ENCODE measurements at places on chromosomes 4 and X.

GRCh38 chr4:2742823-2743517 lies 13.2 kb downstream of the TNIP2 start:
- DNase-seq, result no peak

- DNase-seq, result no peak
Measured at GRCh38 chr4:56469489-56470210, 2.2 kb downstream of the SRP72 start.

- DNase-seq, result no peak
Measured at GRCh38 chr4:92646826-92647225, 343.1 kb downstream of the GRID2 start.

- DNase-seq, result no peak
Measured at GRCh38 chr4:186931519-186931918, 207.9 kb upstream of the FAT1 start.

DNA sequence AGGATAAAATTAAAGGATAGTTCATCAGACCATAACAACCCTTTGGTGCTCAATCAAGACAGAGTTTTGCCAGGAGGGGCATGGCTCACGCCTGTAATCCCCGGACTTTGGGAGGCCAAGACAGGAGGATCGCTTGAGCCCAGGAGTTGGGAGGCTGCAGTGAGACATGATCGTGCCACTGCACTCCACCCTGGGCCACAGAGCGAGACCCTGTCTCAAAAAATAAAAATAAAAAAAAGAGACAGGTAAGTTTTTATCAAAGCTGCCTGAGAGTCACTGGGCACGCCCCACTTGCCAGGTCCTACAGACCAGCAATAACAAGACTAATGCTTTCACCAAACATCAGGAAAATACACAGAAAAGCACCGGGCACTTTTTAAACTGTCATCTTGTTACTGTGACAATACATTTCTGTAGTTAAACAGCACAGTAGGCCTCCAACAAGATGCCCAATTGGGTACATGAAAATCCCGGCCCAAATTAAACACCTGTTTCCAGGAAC lies 765 bp downstream of the CFAP97 start:
- no peak for DNase-seq

GRCh38 chrX:1450361-1451161 lies 2.1 kb downstream of the ASMTL start:
- no peak for DNase-seq

GRCh38 chrX:45859407-45859806 lies 658.7 kb upstream of the DIPK2B start:
- no peak for DNase-seq

- DNase-seq, result no peak
Measured at GRCh38 chr4:112189754-112190153, 41.8 kb upstream of the AP1AR start.

- DNase-seq, result no peak
Measured at GRCh38 chrX:69815063-69815462, 199.2 kb downstream of the EDA start.

DNA sequence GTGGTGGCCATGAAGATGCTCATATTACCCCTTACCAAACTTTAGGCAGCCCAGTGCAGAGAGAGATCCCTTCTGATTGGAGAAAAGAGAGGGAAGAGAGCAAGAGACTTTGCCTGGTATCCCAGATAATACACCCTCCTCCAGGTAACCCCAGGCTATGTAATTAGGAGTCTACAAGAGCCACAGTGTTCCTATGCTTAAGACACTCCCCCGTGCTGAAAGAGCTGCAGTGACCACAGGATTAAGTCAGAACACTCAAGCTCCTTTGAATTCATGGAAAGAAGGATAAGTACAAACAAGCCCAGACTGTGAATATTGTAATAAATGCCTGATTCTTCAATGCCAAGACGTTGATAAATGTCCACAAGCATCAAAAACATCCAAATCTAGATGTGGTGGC lies 41.4 kb downstream of the PABPC4L start:
- no peak for DNase-seq

- no peak for DNase-seq
Measured at GRCh38 chr4:144295286-144295995, 154.9 kb upstream of the GYPA start.

GRCh38 chrX:129701624-129702069 lies 37.1 kb upstream of the XPNPEP2 start:
- no peak for DNase-seq

GRCh38 chrX:68714856-68715255 lies 67.4 kb downstream of the STARD8 start:
- no peak for DNase-seq

DNA sequence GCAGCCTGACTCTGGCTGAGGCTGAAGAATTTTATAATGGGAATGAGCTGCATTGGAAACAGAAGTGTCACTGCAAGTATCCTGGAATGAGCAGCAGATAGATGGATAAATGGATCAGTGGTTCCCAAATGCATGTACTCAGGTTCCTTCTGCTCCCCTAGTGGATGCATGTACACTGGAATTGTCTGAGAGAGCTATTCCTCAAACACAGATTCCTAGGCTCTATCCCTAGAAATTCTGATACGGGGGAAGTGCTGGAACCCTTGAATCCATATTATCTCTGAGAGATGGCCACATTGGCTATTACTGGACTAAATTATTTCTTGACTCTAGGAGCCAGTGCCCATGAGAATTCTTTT lies 64.8 kb downstream of the TMEM131L start:
- no peak for DNase-seq

- no peak for DNase-seq
Measured at GRCh38 chr4:144316869-144317268, 176.4 kb upstream of the GYPA start.

All from H1 (cell line).